ENCODE measurements at places on chromosomes 3 and 15. TPM values are rescaled to one million over a fixed set of nuclear protein-coding genes. Genes with fewer than 3 reads are reported as not detected.

DNA sequence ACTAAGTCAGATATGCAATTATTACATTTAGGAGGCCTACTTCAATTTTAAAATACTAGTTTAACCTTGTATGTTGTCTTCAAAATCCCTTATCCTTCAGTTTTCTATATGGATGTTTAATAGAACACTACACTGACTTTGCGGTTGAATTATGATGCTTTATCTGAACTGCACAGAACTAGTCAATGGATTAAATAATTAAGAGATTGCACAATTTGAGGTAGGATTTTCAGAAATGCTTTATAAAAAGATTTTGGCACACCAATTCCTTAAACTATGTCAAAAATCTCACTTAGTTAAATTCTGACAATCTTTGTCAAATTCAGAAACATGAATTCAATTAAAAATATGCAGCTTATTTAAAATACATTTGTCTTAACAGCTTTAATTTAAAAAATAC is 28.1 kb downstream of the ATOSA start:
- DNase-seq = no peak

- no peak for DNase-seq
These were observed 9.7 kb upstream of the SHF start for GRCh38 chr15:45197512-45197911.

DNA sequence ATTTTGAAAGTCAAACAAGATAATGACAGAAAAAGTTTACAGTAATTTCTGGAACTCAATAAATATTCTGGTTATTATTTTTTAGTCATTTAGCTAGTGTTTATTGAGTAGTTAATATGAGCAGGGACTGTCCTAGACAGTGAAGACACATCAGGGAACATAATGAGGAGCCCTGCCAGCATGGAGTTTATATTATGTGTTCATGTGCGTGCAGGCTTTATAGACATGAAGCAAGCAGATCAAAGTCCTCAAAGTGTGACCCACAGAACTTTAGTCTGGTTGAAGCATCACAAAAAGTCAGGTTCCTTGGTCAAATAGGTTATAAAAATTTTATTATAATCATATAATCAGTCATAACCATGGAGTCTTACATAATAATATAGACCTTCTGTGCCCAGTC is 289.3 kb downstream of the CLSTN2 start:
- no peak for DNase-seq

- DNase-seq = no peak
These were observed 18.1 kb downstream of the GHRL start for GRCh38 chr3:10274601-10275000.

DNA sequence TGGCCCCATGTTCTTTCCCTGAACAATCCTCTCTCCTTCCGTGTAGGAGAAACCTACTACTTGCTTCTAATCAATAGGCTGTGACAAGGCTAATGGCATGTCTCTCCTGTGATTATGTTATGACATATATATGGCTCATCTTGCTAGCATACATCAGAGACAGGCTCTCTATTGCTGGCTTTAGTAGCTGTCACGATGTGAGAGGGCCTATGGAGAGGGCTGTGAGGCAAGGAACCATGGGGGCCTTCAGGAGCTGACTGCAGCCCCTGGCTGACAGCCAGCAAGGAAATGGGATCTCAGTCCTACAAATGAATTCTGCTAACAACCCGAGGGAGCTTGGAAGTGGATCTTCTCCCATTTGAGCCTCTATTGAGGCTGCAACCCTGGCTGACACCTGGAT is 96.3 kb downstream of the EOMES start:
- no peak for DNase-seq

DNA sequence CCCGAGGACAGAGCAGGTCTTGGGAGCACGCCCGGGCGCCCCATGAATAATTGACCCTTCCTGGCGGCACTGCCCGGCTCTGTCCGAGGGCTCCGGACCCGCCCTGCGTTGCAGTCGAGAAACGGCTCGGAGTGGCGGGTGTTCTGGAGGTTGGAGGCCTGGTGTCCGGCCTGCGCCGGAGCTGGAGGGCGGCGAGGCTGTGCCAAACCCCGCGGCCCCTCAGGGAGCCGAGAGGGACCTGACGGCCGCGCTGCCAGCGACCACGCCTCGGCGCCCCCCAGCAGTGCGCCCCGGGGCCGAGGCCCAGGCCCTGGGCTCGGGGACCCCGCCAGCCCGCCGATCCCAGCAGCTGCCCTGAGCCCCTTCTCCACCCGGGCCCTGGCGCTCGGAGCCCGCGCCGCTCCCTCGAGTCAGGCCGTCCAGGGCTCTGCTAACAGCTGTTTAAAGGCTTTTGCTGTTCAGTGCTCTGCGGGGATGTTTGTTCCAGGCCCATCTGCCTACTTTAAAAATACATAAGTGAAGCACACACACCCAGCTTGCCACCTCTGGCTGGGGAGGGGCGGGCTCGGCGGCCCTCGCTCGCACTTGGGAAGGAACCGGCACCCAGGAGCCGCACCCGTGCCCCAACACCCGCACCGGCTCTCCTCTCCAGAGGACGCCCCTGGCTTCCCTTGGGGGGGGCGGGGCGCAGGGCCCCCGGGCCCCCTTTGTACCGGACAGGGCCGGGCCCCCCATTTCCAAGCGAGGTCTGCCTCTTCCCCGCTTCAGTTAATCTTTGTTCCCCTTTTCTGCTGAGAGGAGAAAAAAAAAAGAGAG is 730 bp upstream of the ZNF710 start:
- DNase-seq = no peak

POMGNT2 gene
- polyA plus RNA-seq = 20.3 TPM

- DNase-seq = peak; percentile 69
These were observed 13.5 kb downstream of the UBAP1L start for GRCh38 chr15:65101411-65101890.

GRCh38 chr3:10774129-10774670 is 41.8 kb upstream of the SLC6A11 start:
- no peak for DNase-seq

DNA sequence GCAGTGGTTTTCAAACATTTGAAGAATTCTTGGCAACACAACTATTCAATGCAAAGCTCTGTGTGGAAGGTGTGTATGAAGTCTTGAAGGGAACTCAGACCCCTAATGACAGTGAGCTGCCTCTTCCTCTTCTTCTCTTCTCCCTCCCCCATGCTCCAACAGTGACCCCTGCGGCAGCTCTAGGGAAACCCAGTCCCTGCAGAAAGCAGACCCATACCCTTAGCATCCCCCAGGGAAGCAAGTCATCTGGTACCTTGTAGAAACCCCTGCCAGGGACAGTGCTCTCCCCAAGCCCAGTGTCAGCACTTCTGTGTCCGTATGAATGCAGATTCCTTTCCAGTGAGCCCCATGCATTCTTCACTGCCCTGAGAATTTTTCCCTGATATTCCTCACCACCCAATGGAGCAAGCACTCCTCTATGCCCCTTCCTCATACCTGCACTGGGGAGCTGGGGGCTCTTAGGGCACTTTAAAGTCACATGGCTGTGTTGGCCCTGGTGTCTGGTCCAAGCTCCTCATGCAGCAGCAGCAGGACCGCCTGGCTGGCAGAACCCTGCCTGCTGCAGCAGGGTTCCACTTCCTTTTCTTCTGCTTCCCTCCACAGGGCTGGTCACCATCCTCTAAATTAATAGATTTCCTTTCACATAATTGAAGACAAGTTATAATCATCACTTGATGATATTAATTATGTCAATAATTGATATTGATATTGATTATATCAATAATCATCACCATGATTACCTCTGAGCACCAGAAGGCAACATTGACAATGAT is 442.5 kb downstream of the EPHB1 start:
- no peak for DNase-seq

HTR3E gene
- polyA plus RNA-seq = not detected

- DNase-seq = no peak
These were observed 5.9 kb downstream of the EIF2AK4 start for GRCh38 chr15:39939487-39940452.

DNA sequence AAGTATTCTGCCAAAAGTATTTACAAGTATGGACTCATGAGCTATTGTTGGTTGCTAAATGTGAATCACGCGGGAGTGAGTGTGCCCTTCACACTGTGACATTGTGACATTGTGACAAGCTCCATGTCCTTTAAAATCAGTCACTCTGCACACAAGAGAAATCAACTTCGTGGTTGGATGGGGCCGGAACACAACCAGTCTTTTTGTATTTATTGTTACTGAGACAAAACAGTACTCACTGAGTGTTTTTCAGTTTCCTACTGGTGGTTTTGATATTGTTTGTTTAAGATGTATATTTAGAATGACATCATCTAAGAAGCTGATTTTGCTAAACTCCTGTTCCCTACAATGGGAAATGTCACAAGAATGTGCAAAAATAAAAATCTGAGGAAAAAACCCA is 30.3 kb downstream of the SYNM start:
- DNase-seq = no peak

DNA sequence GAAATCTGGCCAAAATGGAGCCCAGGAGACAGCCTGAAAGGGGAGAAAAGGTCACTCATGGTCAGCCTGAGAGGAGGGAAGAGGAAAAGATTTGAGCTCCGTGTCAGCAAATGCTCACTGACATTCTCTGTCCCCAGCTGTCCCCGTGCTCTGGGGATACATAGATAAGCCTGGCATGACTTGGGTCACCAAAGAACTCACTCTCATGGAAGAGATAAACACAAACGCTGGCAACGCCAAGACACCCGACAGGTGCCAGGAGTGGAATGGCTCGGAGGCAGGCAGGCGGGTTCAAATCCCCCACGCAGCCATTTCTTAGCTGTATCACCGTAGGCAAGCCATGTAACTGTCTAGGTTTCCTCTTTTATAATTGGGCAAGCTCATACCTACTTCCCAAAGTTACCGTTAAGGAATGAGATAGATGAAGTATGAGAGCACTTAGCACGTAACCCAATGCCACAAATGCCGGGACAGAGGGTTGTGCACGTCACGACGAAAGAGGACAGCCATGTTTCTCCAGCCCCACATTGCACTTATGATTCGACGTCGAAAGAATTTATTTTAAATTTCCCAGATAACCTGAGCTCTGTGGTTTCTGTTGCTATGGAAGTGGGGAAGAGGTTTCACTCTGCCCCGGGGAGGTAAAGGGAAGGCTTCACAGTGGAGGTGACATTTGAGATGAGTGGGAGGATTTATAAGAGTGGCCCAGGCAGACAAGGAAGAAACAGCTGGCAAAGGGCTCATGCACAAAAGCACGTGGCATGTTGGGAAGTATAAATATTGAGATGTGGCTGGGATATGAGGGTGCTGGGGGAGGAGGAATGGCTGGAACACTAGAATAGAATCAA is 41.4 kb upstream of the TSEN2 start:
- no peak for DNase-seq

- no peak for DNase-seq
These were observed 1207.6 kb downstream of the OTOL1 start for GRCh38 chr3:162704238-162704637.

- no peak for DNase-seq
These were observed 54.7 kb downstream of the CMTM6 start for GRCh38 chr3:32447865-32448400.

GRCh38 chr15:81194723-81195122 is 2.0 kb upstream of the IL16 start:
- no peak for DNase-seq

GRCh38 chr3:136960838-136961836 is 3.4 kb downstream of the IL20RB start:
- DNase-seq = no peak

DOCK3 gene
- polyA plus RNA-seq = 1.1 TPM

FEZF2 gene
- not detected for polyA plus RNA-seq

CPLX3 gene
- polyA plus RNA-seq = not detected

PTPRG gene
- polyA plus RNA-seq = 76.0 TPM

CCR8 gene
- not detected for polyA plus RNA-seq

GRCh38 chr3:42652611-42653302 is 740 bp upstream of the ZBTB47 start:
- no peak for DNase-seq

GRCh38 chr3:175255698-175256097 is 396.6 kb downstream of the NAALADL2 start:
- no peak for DNase-seq

PPP2R3A gene
- polyA plus RNA-seq = 20.7 TPM

DNA sequence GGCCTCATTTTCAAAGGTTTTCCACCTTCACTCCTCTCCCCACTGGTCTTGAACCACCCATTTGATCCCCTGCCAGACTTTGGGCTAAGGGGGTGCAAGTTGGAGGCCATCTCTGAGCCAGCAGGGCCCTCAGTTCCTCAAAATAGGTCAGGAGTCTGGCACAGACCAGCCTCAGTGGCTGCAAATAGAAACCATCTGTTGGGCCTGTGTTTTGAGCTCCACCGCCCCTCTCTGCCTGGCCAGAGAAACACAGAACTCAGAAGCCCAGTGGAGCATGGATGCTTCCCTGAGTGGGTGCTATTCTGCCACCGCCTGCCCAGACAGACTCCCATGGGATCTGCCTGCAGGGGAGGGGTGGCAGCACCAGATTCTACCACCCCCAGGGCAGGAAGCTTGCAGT is 56.3 kb downstream of the CORO2B start:
- no peak for DNase-seq

DNA sequence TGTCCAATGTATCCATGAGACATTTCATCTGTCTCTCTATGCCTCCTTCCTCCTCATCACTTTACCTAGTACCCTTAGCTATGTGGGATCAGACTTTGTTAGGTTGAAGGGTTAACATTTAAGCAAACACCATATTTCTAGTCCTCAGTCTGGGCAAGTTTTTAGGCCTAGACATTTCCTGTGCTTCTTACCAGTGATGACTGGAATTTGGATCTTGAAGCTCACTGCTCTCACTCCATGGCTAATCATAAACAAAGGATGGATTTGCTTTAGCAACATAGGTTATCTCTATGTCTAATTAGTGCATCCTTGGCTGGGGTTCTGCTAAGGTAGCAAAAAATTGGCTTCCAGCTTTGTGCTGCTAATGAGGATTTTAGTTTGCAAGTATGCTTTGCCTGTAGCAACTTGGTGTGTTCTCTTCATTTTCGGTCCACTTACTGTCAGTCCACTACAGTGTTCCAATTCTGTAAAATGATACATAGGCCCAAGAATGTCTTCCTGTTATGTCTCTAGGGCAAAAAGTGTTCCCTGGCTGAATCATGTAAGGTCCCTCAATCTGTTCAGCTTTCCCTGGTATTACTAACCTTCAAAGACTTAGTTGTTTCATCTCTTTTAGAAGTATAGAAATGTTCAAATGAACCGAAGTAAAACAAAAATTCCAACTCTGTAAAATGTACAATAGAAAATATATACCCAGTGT is 615.4 kb downstream of the CADM2 start:
- no peak for DNase-seq

DNA sequence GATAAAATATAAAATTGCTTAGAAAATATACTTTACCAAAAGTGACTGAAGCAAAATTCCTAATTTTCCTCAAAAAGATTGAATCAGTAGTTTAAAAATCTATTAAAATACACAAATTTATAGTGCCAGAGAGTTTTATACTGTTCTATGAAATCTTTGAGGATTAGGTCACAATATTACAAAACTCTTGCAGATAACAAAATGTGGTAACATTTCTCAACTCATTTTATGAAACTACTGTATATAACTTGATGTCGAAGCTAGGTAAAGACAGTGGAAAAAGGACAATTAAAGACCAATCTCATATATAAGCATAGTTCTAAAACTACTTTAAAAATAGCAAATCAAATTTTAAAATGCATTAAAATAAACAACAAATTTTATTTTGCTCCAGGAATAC is 15.9 kb downstream of the VEPH1 start:
- no peak for DNase-seq

DNA sequence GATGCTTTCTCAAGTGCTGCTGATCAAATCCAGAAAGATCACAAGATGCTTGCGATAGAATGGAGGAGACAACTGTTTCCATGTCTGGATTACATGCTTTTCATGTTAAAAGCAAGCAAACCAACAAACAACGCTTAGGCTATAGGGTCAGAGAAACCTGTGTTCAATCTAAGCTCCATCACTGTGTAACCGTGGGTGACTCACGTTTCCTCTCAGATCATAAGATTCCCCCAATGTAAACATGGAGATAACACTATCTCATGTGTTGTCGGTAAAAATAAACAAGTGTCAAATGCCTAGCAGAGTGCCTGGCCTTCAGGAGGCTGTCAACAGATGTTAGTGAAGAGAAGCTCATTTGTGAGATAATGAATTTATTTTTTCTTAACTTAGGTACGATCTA is 907.8 kb downstream of the NTRK3 start:
- no peak for DNase-seq

Data from left renal cortex interstitium (tissue), 4 donors.